ENCODE measurements at places on chromosomes 2 and 18.

- DNase-seq: no peak
Measured at GRCh38 chr2:70314640-70315039, 12.8 kb upstream of the FAM136A start.

DNA sequence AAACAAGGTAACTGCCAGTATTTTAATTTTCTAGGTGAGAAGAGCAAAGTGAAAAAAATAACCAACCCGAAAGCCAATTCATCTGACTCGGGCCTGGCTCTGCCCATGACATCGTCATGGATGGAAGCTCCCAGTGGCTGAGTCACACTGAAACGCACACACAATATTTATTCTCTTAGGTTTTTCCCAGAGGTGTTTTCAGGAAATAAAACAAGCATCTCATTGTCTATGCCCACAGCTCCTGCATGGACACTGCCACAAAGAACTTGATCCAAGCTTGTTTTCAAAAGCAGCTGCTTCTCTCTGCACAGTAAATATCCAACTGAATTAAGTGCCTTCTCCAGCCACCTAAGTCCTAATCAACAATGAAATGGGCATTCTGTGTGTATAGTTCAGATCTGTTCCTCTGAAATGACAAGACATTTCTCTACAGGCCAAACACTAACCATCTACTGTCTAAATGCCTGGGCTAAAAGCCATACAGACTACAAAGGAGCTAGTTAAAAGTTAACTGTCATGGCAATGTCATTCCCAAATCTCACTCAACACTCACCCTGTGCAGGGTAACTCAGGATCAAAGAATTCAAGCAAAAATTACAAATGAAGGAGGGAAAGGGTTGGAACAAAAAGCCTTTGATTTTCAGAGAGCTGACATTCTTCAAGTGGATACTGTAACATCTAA is 62.9 kb downstream of the RPL31 start:
- DNase-seq: peak; percentile 41

DNA sequence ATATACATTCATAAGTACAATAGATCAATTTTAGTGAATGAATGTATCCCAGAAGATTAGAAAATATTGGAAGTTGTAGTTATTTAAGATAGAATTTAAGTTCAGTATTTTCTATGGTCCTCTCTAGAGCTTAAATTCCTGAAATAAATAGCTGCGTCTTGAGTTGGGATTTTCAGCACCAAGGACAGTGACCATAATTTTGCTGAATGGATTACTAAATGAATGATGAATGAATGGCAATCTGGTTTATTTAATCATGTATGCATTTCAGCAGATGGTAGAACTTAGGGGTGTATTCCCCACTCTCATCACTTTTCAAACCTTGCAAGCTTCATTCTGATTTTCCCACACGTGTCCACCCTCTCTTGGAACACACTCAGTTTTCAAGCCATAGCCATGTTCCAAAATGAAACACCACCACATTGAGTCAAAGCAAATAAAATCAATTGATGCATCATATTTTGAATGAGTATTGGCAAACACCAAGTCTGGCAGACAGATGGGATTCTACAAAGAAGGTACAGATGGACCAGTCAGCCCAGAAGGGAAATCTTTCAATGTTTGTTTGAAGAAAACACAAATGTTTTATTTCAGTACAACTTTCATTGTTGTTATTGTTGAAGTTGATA is 362.2 kb upstream of the NXPH2 start:
- DNase-seq: no peak

DNA sequence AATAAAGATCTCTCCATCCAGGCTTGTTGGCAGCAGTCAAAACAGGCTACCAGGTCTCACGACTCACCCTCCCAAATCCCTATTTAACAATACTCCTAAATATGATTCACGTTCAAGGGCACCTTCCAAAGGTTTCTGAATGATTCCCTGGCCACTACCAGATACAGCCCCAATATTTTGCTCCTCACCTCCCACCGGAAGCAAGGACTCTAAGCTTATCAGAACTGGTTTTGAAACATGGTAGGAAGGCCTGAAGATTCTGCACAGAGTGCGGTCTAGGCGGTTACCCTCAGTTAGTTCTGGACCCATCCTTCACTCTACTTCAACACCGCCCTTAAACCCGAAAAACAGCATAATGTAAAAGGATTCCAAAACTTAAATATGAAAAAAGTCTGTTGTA is 5.2 kb downstream of the PPP4R1 start:
- no peak for DNase-seq

- no peak for DNase-seq
Measured at GRCh38 chr18:837922-838321, 25.9 kb upstream of the YES1 start.

DNA sequence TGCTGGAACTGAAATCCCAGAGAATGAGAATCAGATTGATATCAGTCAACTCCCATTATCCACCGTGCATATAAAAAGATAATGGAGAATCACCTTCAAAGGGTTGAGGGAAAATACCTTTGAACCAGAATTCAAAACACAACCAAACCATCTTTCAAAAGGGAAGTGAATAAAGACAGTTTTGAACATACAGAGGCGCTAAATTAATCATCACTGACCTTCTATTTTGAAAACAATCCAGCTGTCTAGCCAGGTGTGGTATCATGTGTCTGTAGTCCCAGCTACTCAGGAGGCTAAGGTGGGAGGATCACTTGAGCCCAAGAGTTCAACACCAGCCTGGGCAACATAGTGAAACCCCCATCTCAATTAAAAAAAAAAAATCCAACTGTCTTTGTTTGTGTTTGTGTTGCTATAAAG is 63.6 kb downstream of the TRABD2A start:
- peak; percentile 71 for DNase-seq

- no peak for DNase-seq
Measured at GRCh38 chr18:75757951-75758350, 330.4 kb upstream of the SMIM21 start.

DNA sequence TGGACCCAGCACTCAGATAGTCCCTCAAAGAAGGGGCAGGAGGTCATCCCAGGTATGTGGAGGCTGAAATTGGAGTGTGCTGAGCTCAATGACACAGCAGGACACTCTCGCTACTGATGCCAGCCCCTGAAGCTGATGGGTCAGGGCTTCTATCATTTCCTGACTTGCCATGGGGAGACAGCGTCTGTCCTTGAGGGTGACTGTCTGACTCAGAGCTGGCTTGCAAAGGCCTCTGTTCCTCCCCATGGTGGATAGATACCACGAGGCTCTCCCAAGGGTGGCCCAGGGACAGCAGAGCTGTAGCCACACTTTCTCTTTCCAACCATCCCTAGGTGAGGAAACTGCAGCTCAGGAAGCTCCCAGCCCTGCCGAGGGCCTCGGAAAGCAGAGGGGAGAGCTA is 10.8 kb downstream of the ALPG start:
- DNase-seq: no peak

- no peak for DNase-seq
Measured at GRCh38 chr2:238703053-238703415, 144.9 kb upstream of the TWIST2 start.

DNA sequence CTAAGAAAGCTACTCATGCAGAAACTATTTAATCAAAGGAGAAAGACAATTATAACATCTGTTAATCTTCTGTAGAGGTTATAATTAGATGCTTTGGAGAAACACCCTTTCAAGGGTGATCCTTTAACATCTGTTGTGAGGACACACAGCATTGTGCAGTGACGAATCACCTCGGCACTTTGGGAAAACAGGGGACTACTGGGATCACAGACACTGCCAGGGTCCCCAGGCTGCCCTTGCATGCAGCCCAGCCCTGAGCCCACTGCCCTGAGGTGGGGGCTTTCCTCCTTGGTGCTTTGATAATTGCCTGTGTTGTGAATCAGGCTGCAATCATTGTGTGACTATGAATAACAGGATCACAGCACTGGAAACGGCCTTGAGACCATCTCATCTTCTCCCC is 10.6 kb downstream of the NCKAP5 start:
- no peak for DNase-seq

DNA sequence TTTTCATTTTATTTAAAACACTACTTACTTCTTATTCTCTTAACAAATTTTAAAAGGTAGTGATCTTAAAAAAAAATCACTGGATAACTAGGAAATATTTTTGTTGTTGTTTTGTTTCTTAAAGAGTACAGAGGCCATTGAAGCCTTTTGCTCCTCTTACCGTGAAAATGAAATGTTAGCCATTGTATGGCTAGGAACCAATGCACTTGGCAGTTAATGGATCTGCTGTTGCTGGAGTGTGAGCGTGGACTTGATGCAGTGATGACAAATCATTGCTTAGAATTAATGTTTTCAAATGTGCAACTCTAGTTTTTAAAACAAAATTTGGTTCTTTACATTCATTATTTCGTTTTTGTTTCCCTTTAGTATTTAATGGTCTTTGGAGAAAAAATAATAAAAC is 162.3 kb downstream of the HAUS1 start:
- DNase-seq: no peak

DNA sequence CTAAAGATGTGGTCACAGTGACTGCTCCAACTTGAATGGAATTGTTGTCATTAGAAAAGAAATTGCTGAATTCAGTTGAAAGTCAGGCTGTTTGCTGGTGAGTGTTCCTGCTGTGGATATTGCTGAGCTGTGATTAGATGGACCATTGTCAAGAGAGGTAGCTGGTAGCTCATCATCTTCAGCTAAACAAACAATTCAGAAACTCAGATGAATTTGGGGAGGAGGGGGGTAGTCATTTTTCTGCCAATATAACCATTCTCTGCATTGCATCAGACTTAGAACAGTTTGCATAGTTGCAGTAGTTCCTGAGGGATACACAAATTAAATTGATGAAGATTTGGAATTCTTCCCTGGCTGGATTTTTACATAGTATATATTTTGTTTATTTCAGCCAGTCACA is 108.3 kb downstream of the MTCL1 start:
- DNase-seq: no peak

- DNase-seq: no peak
Measured at GRCh38 chr18:75060185-75060584, 148.8 kb downstream of the PTGR3 start.

DNA sequence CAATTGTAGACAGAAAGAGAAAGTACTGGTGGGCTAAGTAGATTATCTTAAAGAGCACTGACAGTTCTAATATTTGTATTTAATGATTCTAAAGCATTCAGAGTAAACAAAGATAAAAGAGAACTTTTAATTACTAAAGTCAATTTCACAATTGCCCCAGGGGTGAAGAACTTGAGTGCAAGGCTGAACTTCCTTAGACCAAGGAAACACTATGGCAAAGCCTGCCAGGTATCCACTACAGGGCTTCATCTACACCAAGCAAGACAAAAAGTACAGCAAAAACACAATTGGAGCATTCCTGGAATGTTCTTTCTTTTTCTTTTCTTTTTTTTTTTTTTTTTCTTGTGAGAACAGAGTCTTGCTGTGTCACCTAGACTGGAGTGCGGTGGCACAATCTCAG is 46.9 kb upstream of the NDUFV2 start:
- no peak for DNase-seq

DNA sequence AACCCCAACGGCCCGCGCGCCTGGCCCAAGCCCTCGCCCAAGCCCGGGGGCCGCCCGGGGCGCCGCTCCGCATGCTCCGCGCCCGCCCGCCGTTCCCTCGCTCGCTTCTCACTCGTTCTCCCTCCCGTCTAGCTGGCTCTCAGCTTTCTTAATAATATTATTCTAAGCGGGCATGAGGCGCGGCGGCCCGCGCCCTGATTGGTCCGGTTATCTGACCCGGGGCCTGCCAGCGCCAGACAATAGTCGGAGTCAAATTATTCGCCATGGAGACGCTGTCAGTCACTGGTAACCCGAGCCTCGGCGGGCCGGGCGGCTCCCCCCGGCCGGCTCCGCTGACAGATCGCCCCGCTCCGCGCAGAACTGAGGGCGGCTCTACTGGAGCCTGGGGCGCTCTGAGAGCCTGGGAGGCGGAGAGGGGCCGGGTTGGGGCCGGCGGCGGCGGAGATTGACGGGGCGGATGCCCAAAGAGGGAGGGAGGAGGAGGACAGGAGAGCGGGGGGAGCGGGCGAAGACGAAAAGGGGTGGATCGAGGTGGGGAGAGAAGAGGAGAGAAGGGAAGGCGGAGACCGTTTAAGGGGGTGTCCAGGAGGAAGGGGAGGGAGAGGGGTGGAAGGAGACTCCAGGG is at the start of gene SIX2:
Gene SIX2, minus strand, starts transcription at position 150 of the 625 bp plus-strand sequence. CDS start 342 bp downstream, outside the sequence.
- peak; percentile 38 for DNase-seq

- no peak for DNase-seq
Measured at GRCh38 chr2:156563994-156564753, 128.0 kb downstream of the GPD2 start.

DNA sequence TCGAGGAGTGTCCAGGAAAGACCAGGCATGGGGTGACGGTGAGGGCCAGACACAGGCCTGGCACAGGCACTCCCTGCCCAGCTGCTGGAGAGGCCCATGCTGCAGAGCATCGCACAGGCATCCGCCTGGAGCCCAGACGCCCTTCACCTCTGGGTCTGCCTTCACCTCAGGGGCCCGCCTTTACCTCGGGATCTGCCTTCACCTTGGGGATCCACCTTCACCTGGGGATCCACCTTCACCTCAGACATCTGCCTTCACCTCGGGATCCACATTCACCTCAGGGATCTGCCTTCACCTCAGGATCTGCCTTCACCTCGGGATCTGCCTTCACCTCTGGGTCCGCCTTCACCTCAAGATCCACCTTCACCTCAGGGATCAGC is 7.7 kb downstream of the KIF1A start:
- no peak for DNase-seq

GRCh38 chr2:235170536-235171521 is 219.0 kb downstream of the SH3BP4 start:
- DNase-seq: no peak

GRCh38 chr2:58429014-58429875 is 188.1 kb upstream of the FANCL start:
- no peak for DNase-seq

GRCh38 chr2:23523373-23524260 is 138.6 kb downstream of the KLHL29 start:
- DNase-seq: no peak

DNA sequence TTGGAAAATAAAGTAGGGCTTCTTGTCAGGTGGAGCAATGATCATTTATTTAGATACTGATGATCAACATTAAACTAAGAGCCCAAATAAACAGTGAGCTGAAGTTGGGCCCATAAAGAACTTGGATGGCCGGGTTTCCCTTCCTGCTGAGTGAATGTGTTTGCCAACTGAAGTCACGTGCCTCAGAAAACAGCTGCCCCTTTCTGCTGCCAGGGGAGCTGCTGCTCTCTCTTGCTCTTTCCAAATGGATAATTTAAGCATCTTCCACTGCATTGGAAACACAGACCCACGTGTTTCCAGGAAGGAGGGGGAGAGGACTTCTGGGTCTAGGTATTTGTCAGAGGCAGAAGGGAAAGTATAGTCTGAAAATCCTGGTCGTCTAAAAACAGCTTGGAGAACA is 22.9 kb upstream of the NCKAP5 start:
- no peak for DNase-seq

GRCh38 chr2:196955036-196955435 is 28.5 kb upstream of the PGAP1 start:
- no peak for DNase-seq

DNA sequence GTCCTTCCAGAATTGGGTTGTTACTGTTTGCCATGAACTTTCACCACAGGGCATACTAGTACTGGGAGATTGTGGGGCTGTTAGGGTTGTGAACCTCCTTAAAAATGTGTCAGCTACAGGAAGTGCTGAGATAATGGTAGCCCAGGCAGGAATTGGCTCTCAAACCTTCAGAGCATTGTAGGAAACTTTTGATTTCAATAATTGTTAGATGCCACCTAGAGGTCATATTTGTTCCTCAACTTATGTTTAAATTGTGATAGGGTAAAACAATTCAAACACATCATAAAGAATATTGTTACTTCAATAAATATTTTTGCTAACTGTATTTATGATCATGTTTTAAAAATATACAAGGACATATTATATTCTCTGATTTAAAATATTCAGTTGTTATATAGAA is 594.6 kb downstream of the ADCYAP1 start:
- no peak for DNase-seq

Data from GM10248 (cell line).